ENCODE measurements at places on chromosomes 2 and 18. TPM values are rescaled to one million over a fixed set of nuclear protein-coding genes. Genes with fewer than 3 reads are reported as not detected.

TMEM163 gene
- 6.6 TPM for total RNA-seq

ANKRD62 gene
- not detected for total RNA-seq

CHRNA1 gene
- 0.09 TPM for total RNA-seq

BBS5 gene
- 2.2 TPM for total RNA-seq

MCEE gene
- total RNA-seq, result 11.3 TPM

IL36RN gene
- total RNA-seq, result not detected

RAMP1 gene
- 0.19 TPM for total RNA-seq

RAX gene
- not detected for total RNA-seq

PLB1 gene
- 0.36 TPM for total RNA-seq

GALNT13 gene
- 0.36 TPM for total RNA-seq

SCN9A gene
- 1.2 TPM for total RNA-seq

SIX3 gene
- total RNA-seq, result not detected

TUBA3D gene
- total RNA-seq, result not detected

LCT gene
- total RNA-seq, result not detected

MSTN gene
- total RNA-seq, result not detected

CIDEA gene
- 0.81 TPM for total RNA-seq

TCF23 gene
- total RNA-seq, result not detected

DIPK1C gene
- not detected for total RNA-seq

LAMA1 gene
- total RNA-seq, result 0.75 TPM

NT5DC4 gene
- not detected for total RNA-seq

EVA1A gene
- total RNA-seq, result 116 TPM

RNF138 gene
- total RNA-seq, result 33.5 TPM

CYTIP gene
- total RNA-seq, result not detected

TUBA4B gene
- total RNA-seq, result not detected

TCF4 gene
- total RNA-seq, result 335 TPM

CYS1 gene
- total RNA-seq, result 0.19 TPM

TUBA4A gene
- total RNA-seq, result 5.2 TPM

PLEKHH2 gene
- 0.28 TPM for total RNA-seq

LAPTM4A gene
- 92.8 TPM for total RNA-seq

CREG2 gene
- total RNA-seq, result 0.72 TPM

DSG4 gene
- total RNA-seq, result not detected

RAB6C gene
- total RNA-seq, result not detected

MERTK gene
- total RNA-seq, result 17.3 TPM

All from endothelial cell of coronary artery (primary cell).